ENCODE measurements at places on chromosomes 7 and 10.

DNA sequence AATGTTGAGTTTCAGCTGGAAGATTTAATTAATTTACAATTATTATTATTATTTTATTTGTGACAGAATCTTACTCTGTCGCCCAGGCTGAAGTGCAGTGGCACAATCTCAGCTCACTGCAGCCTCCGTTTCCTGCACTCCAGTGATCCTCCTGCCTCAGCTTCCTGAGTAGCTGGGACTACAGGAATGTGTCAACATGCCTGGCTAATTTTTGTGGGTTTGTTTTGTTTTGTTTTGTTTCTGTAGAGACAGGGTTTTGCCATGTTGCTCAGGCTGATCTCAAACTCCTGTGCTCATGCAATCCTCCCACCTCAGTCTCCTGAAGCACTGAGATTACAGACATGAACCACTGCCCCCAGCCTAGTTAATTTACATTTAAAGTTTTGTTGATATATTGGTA lies 93.8 kb upstream of the MEOX2 start:
- DNase-seq = no peak

- no peak for DNase-seq
Measured at GRCh38 chr7:34652809-34653208, 5.2 kb upstream of the NPSR1 start.

DNA sequence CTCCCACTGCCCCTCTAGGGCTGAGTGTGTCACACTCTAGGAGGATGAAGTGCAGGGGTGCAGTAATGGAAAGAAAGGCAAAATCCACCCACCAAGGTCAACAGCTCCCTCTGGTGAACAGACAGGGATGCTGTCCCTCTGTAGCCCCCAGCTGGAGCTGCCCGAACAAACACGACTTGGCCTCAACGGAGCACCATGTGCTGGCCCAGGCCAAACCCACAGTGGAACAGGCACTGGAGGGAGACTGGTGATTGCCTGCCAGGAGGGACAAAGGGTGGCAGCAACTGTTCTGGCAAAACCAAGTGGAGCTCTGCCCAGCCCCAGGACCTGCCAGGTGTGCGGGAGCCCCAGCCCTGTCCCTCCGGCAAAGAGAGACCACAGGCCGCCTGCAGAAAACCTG lies 20.7 kb downstream of the PDIA4 start:
- DNase-seq = no peak

GRCh38 chr10:93280121-93280698 lies 201.9 kb downstream of the MYOF start:
- DNase-seq = no peak

DNA sequence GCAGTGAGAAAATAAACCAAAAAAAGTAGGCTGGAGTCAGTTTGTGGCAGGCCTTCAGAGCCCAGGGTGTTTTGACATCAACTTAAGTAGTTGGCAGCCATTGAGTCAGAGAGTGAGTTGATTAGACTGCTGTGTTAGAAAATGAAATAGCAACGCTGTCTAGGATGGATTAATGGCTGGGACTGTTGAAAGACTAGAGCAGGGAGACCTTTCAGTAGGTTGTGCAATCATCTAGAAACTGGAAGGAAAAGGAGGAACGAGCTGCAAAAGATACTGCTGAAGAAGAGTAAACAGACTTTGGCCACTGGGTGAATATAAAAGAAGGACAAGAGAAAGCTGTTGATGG lies 28.6 kb upstream of the TRIL start:
- DNase-seq = no peak
